ENCODE measurements at places on chromosomes 12 and 14.

GRCh38 chr14:44531658-44532057 is 24.6 kb upstream of the FSCB start:
- DNase-seq = no peak

DNA sequence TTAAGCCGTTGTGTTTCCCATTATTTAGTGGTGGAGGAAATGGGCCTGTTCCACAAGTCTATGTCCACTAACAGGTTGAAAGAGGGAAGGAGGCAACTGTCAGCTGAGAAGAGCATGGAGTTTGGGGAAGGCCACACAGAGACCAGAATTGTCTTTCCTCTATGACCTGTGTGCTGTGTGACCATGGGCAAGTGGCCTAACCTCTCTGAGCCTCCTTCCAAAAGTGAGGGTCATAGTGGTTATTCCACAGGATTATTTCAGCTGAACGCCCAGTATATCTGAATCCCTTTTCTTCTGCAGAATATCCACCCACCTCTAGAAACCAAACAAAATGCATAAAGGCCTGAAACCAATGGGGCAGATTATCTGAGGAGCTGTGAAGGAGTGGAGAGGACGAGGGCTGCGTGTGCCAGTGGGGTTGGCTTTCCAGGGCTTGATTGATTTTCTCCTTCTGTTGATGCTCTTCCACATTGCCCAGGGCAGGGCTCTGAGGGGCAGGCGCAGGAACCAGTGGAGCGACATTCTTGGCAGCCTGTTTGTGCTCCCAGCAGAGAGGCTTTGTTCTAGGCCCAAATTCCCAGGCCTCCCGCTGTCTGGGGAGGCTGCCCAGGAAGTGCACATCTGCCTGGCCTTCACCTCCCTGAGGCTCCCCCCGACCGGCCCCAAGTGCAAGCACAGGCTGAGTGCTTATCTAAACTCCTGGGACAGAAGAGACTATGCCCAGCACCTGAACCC is 452.7 kb downstream of the BCL11B start:
- DNase-seq = no peak

GRCh38 chr12:92136026-92136730 is 9.5 kb downstream of the BTG1 start:
- DNase-seq = no peak

- DNase-seq = no peak
Observed at GRCh38 chr14:54529811-54530210, 20.1 kb downstream of the CGRRF1 start.

GRCh38 chr14:77224212-77224611 is 42.6 kb downstream of the TMEM63C start:
- DNase-seq = no peak

DNA sequence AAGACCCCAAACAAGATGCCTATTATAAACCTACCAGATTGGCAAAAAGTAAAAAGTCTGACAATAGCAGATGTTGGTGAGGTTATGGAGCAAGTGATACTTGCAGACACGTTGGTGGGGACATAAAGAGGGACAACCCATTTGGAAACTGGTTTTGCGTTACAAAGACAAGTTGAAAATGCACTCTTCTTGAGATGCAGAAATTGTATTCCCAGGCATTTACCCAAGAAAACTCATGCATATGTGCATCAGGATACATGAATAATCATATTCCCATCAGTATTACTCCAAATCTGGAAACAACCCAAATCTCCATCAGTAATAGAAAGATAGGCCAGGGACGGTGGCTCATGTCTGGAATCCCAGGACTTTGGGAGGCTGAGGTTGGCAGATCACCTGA is 12.8 kb upstream of the GOLGA5 start:
- no peak for DNase-seq

DNA sequence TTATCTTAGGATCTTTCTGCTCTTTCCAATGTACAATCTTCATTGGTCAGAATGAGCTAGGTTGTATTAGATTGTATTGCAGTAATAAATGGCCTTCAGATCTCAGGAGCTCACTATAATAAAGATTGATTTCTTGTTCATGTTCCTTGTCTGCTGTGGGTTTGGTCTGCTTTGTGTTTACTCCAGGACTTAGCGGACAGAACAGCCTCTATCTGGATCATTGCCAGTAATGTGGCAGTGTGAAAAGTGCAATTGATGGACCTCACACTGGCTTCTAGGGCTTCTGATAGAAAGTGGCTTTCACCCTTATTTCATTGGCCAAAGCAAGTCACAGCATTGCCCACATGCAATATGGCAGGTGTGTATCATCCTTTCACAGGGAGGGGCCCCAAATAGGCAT is 81.2 kb downstream of the BTG1 start:
- no peak for DNase-seq

- DNase-seq = no peak
Observed at GRCh38 chr12:25689996-25690501, 137.0 kb upstream of the LMNTD1 start.

GRCh38 chr14:98984719-98985041 is 287.3 kb downstream of the BCL11B start:
- peak; percentile 70 for DNase-seq

- DNase-seq = peak; percentile 33
Observed at GRCh38 chr12:7937833-7938506, 2.0 kb upstream of the SLC2A3 start.

DNA sequence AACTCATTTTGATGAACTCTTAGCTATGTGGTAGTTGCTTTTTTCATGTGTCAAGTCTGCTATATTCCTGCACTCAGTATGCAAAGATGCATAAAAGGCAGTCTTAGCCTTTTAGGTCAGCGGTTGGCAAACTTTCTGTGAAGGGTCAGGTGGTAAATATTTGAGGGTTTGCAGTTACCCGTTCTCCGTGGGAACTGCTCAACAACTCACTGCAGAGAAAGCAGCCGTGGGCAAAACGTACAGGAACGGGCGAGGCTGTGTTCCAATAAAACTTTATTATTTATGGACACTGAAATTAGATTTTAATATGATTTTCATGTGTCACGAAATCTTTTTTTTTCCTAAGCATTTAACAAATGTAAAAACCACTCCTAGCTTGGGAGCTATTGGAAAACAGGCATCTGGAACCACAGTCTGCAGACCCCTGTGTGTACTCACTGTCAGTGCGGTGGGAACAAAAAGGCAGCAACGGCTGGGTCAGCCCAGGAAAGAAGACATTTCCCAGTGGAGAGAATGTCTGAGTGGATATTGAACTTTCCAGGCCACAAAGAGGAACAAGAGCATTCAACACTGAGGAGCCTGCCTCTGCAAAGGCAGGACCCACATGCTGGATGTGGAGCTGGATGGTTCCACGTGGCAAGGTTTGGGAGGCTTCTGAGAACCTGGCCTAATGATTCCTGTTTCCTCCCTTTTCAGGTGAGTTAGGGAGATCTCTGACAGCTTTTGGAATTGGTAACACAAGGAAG is 3.5 kb upstream of the ACACB start:
- DNase-seq = no peak

DNA sequence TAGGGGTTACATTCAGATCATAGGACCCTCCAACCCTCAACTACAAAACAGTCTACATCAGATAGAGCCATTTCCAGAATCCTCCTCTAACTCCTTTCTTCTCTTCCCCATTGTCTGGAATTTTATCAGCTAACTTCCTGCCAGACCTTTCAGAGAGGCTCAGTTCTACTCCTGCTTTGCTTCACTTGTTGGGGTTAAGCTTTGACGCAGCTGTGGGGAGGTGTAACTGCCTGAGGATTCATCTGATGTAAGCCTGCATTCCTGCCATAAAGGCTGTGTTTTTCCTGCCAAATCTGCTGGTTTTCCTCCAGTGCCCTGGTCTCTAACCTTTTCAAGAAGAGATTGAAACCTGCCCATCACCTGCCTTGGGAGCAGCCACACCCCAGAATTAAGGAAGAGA is 16.9 kb downstream of the DHRS2 start:
- no peak for DNase-seq

- no peak for DNase-seq
Observed at GRCh38 chr14:65446159-65446558, 33.6 kb downstream of the FUT8 start.

GRCh38 chr12:97452230-97452629 is 10.4 kb upstream of the RMST start:
- DNase-seq = no peak

DNA sequence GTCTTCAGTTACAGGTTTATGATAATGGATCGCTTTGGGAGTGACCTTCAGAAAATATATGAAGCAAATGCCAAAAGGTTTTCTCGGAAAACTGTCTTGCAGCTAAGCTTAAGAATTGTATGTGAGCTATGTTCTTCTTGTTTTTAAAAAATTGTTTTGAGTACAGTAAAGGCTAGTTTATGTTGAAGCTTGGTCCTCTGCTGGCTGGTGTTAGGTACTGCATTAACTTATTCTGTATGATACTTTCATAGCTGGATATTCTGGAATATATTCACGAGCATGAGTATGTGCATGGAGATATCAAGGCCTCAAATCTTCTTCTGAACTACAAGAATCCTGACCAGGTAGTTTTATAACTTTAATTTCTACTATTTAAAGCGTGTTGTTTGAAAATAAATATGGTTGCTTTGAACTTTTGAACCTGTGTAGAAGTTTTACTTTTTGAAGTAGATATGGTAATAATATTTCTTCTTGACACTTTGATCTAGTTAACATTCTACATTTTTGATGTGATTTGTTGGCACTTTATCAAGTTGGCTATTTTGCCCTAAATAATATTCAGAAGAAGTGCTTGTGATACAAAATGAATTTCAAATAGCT is 55.7 kb downstream of the VRK1 start:
- DNase-seq = peak; percentile 68

DNA sequence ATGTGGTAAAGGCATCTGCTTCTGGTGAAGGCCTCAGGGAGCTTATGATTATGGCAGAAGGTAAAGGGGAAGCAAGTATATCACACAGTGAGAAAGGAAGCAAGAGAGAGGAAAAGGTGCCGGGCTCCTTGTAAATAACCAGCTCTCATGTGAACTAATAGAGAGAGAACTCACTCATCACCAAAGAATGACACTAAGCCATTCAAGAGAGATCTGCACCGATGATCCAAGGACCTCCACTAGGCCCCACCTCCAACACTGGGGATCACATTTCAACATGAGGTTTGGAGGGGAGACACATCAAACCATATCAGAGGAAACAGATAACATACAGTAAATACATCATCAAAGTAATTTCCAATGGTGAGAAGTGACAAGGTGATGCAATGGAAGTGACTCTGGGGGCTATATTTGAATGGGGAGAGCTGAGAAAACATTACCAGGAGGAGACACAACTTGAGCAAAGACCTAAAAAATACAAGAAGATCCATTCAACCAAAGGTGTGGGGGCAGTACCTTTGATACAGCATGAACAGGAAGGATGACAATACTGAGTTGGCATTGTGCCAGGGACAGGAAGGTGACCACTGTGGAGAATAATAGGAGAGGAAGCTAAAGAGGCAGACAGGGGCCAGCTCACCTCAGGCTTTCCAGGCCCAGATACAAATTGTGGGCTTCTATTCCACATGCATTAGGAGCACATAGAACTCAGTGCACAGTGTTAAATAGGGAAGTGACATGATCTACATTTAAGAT is 134.4 kb upstream of the GRIP1 start:
- DNase-seq = peak; percentile 7

DNA sequence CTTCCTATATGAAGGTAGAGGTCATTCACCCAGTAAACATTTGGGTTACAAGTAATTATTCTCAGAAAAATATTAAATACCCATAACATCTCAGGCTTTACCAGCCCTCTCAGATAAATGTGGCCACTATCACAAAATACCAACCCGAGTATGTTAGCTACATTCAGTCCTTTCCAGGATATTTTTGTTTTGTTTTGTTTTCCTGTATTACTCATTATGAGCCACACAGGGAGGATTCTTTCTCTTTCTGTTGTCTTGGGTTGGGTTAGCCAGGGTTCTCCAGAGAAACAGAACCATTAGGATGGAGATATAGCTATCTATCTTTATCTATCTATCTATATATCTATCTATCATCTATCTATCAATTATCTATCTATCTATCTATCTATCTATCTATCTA is 947.6 kb upstream of the MDGA2 start:
- DNase-seq = no peak

DNA sequence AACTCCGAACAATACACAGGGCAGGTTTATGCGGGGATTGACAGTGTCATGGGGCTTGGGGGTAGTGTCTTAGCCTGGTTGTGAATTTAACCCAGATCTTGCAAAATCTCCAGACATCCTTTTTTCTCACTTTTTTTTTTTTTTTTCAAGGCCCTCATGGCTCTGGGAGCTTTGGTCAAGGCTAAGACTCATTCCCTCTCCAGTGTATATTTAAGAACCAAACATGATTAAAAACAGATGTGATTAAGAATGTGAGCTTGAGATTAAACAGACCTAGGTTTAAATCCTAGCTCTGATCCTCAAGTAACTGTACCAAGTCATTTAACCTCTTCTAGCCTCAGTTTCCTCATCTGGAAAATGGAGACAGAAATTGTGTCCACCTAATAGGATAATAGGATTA is 151.7 kb upstream of the FUT8 start:
- DNase-seq = no peak

GRCh38 chr12:109968032-109968420 is 28.1 kb downstream of the GIT2 start:
- no peak for DNase-seq

DNA sequence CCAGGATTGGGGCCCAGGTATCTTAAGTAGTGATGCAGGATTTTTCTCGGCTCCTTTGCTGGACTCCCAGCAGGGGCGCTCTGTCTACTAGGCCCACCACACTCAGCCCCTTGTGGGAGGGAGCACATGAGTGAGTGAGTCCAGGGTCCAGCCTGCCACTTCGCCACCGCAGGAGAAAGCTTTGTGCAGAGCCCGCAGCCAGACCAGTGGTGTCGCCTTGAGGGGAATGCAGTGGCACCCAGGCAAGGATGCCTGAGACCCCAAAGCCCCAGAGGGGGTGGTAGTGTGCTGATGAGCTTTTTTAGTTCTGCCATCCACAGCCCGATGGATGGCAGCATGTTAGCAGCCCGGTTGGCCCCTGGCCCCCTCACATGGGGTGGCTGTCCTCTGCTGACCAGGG is 5.4 kb upstream of the MRPS35 start:
- no peak for DNase-seq

DNA sequence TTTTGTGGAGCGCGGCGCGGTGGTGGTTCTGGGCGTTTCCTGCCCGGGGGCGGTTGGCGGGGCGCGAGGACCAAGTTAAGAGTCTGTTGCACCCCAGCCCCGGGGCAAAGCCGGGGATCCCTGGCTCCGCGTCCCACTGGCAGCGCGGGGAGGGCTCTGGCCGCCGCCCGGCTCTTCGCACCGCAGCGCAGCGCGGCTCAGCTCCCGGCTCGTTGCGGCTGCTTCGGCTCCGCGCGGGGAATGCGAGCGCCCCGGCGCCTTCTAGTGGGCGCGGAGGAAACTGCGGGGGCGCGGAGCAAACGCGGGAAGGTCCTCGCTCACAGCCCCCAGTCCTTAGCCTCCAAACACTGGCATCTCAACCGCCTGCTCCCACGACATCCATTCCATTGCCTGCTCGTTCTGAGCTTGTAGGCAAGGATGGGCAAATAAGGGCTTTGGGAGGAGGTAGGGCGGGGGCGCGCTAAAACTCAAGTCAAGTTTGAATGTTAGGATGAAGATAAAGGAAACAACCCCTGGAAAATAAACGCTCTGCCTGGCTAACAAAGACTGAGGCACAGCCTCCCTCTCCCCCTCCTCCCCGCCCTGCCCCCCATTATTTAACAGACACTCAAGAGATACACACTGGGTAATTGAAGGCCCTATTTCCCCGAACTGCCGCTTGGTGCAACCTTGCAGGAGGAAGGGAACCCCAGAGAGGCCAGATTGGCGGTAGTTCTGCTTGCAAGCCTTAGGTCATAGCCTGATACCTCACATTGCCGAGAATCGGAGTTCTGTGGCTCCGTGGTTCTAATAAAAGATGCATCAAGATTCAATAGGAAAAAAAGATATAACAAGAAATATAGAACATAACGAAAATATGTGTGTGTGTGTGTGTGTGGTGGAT is at the start of gene B4GALNT1:
B4GALNT1 (minus strand) TSS at position 244 of the 883 bp plus-strand sequence. CDS start 1,069 bp downstream, outside the sequence.
- peak; percentile 76 for DNase-seq
